ENCODE measurements at places on chromosomes 11 and 22.

GRCh38 chr11:72138821-72139390, 3.4 kb downstream of the FOLR3 start:
- DNase-seq = no peak

DNA sequence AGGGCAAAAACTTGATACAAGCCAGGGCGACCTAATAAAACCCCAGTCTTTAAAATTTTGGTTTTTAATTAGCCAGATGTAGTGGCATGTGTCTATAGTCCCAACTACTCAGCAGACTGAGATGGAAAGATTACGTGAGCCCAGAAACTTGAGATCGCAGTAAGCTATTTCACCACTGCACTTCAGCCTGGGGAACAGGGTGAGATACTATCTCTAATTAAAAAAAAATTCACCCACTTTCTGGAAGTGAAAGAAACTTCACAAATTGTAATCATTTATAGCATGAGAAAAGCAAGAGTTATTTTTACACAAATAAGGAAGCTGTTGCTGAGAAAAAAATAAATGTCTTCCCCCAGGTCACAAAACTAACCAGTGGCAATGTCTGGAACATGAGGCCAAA, 882 bp upstream of the GLYATL2 start:
- no peak for DNase-seq

- DNase-seq = peak; percentile 22
These were observed 24.8 kb upstream of the CLDN5 start for GRCh38 chr22:19548964-19549363.

DNA sequence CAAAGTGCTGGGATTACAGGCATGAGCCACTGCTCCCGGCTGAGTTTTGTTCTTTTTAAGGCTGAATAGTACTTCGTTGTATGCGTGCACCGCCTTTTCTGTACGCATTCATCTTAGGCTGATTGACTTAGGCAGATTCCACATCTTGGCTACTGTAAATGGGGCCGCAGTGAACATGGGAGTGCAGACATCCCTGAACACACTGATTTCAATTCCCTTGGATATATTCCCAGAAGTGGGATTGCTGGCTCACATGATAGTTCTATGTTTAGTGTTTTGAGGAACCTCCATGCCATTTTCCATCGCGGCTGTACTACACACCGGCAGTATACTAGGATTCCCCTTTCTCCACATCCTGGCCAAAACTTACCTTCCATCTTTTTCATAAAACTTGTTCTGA, 10.4 kb upstream of the ZNF74 start:
- peak; percentile 12 for DNase-seq

GRCh38 chr11:7749456-7749855, 43.2 kb upstream of the OVCH2 start:
- no peak for DNase-seq

DNA sequence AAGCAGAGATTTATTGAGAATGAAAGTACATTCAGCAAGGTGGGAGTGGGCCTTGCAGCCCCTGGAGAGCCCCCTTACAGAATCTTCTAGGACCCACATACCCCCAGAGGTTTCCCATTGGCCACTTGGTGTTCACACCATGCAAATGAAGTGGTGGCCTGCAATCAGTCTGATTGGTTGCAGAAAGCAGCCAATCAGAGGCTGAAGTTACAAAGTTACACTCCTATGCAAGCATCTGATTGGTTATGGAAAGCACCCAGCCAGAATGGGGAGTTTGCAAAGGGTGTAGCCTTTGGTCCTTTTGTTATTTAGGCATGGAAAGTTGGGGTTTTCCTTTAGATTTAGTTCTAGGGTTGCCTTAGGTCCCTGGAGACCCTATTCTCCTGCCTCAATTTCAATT, 34.9 kb downstream of the UVRAG start:
- no peak for DNase-seq

GRCh38 chr11:63986932-63987513, 785 bp downstream of the OTUB1 start:
- no peak for DNase-seq

GRCh38 chr11:11842421-11843008, 743 bp downstream of the USP47 start:
- DNase-seq = peak; percentile 81

GRCh38 chr11:70872955-70873735, 379.2 kb downstream of the SHANK2 start:
- no peak for DNase-seq

- DNase-seq = no peak
These were observed 7.9 kb upstream of the CEP295 start for GRCh38 chr11:93653571-93653970.

DNA sequence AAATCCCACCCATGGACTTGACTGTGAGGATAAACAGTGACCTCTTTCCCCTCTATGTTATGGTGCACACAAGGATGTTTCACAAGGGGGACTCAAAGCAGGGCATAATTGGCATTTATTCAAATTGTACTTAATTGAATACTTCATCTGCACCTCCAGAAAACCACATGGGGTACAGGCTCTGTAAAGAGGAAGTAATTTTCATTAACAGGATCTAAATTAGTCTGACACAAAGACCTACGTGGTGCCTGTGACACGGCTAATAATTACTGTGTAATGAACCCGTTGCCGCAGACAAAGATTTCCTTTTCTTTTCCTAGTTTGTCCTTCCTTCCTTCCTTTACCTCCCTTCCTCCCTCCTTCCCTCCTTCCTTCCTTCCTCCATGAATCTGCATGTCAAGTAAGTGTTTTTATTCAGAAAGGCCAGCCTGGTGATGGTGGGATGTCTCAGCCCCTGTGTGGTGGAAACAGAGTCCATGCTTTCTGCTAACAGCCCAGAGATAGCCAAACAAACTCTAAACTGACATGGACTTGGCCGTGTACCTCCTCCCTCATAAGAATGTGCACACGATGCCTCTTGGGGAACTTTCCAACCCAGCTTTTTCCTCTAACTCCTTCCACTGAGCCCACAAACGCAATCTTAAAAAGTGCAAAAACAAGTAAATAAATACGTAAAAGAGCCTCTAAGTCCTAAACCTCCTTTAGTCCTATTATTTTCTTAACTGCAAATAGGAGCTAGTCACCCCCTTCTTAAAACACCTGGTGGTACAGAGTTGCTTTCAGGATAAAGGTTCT, 118.8 kb downstream of the INSC start:
- DNase-seq = no peak

DNA sequence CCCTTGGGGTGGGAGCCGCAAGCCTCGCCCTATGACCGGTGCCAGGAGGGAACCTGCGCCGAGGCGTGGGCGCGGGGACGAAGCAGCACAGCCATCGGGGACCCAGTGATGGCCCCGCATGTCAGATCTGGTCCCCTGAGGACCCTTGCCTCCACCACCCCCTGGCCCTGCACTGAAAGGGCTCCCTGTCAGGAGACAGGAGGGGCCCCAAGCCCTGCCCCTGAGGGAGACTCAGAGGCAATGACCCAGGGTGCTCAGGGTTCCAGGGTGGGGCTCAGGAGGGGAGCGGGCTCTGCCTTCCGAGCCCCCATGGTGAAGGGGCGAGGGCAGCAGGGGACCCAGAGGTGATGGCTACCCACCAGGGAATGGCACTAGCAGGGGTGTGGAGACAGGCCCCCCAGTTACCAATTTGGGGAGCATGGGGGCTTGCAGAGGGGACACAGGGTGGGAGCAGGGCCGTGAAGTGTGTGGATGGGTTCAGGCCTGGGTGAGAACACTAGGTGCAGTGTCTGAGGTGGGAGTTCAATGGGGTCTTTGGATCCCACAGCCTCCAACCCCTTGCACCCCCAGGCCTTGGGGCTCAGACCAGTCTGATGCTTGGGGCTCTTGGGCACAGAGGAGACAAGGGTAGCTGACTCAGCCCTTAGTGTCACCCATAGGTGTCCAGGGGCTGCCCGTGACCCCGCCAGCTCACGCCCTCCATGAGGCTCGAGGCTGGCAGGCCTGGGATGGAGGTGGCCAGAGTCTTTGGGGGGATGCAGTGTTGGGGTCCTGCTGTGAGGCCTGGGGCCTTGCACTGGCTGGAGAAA, 499 bp downstream of the LRRC56 start:
- no peak for DNase-seq

DNA sequence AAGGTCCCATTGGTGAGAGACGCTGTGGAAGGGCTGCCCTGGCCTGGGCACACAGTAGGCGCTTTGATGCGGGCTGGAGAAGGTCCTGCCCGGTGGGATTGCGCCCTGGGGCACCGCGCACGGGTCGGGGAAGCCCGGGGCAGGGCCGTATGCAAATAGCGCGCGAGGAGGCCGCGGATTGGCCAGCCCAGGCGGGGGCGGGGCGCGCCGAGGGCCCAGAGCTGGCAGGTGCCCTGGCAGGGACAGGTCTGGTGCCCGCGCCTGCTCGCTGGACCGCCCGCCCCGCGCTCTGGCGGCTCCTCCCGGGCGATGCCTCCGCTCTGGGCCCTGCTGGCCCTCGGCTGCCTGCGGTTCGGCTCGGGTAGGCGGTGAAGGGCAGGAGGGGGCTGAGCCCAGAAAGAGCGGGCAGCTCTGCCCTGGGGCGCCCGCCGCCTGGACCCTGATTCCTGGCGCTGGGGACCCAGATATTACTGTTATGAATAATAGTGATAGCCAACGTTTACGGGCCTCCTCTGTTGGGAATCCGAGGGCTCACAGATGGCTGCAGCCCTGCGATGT, at the start of gene UPK3A:
TSS of gene UPK3A (plus strand) at position 245 of the 558 bp plus-strand sequence. CDS start at position 310, 65 bp downstream.
- DNase-seq = peak; percentile 90

DNA sequence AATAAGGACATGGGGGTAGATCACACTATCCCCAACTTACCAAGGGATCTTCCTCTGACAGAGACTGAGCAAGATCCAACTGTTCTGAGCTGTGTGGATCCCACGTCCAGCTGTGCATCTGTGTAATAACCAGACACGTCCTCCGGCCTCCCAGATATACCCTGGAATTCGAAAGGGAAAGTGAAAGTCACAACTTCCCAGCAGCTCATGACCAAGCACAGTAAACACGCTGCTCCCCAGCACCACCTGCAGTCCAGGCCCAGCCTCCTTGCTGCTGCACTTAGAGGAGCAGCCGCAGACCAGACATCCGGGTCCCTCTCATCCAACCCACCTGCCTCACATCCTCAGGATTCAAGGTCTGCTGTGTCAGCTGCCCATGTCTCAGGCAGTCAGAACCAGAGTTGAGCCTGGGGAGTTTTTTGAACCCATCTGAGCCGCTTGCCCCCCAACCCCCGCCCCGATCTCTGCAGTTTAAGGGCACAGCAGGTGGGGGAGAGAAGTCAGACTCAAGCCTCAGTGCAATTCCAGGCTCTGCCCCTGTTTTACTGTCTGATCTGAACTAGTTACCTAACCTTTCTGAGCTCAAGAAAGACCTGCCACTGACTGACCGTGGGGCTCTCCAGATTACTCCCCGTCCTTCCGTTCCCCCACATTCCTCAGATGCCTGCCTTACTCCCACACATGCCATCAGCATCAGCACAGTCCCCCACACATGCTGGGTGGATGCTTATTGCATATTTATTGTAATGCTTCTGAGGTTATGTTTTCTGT, at the start of gene APOL2:
TSS of gene APOL2 (minus strand) at position 127 of the 771 bp plus-strand sequence. CDS start 6,365 bp downstream, outside the sequence.
- peak; percentile 96 for DNase-seq

DNA sequence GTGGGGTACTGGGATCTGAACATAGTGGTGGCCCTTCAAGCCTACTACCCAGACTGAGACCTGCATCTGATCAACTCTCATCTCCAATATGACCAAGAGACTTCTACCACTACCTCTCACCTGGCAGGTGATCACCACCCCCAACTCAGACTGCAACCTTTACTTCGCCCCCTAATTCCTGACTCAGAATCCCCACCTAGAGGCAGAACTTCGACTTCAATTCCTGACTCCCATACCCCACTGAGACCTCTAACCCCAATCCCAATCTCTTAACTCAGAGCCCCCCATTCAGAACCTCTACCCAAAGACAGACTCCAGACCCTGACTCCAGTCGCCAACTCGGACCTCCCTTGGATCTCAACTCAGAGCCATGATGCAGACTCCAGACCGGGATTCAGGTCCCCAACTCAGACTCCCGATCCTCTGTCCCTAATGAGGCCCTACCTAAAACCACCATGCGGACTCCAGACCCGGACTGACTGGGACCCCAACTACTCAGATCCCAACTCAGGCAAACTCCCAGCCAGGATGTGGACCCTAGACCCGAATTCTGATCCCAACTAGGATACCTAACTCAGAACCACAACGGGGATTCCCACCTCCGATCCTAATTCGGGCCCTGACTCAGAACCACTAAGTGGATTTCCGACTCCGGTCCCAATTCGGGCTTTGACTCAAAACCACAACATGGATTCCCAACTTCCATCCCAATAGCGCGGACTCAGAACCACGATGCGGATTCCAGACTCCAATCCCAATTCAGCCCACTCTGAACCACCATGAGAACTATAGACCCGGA, 1.2 kb downstream of the KCNQ1OT1 start:
- DNase-seq = peak; percentile 72

GRCh38 chr22:22408731-22409696, 99.5 kb downstream of the ZNF280B start:
- DNase-seq = no peak

GRCh38 chr22:47014636-47015345, 252.3 kb downstream of the TBC1D22A start:
- DNase-seq = no peak

- no peak for DNase-seq
These were observed 19.9 kb downstream of the IGHMBP2 start for GRCh38 chr11:68923614-68924013.

DNA sequence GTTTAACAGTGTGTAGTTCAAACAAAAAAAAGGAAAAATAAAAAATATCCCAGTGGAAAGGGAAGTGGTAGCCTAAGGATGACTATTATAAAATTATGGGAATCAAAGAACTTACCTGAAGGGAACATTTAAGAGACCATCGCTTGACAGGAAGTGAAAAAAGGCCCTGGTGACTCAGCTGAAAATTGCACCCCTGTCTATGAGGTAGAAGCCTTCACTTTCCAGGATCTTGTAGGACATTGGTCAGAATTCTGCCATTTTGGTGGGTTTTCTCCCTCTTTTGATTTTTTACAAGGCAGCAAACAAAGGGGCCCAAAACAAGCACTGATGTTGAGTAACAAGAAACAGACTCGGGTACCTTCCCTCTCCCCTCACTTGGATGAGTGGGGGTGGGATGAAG, 15.6 kb downstream of the DDX17 start:
- no peak for DNase-seq

- DNase-seq = no peak
These were observed 22.4 kb upstream of the CAPRIN1 start for GRCh38 chr11:34029176-34029575.

DNA sequence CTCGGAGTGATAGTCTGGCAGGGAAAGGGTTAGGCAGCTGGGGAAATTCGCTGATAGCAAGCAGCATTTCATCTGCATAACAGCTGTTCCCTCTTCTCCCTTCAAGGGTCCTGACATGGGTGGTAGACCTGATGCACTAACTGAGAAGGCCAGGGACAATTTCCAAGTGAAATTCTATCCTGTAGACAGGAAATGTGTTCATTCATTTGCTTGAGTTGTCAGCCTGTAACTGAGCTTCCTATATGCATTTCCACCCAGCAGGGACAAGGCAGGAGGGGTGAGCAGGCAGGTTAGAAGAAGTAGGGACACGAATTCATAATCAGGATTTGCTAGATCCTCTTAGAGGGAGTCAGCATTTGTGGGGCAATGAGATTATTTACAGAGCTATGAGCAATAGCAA, 154.3 kb upstream of the NCAM1 start:
- no peak for DNase-seq

DNA sequence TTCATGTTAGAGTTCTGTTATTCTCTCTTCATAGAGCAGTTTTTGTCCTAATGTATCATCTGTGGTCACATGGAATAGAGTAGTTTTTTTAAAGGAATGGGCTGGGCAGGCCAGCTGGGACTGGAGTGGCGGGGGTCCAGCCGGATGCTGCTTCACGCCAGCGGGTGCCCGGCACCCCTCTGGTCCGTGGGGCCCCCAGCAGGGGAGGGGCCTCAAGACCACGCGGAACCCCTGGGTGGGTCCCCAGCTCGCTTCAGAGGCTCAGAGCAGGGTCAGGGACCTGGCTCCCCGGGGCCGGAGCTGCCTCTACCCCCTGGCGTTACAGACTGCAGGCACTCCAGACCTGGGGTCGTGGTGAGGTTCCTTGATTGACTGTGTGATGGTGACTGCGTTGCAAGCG, 159.1 kb upstream of the HSD17B12 start:
- DNase-seq = no peak

Data from cardiac septum (tissue), 1 donor.